Naive B cell (primary cell): ENCODE measurements at places on chromosomes 4 and X.

- DNase-seq, result no peak
Measured at GRCh38 chrX:31464306-31464915, 392.6 kb upstream of the FTHL17 start.

DNA sequence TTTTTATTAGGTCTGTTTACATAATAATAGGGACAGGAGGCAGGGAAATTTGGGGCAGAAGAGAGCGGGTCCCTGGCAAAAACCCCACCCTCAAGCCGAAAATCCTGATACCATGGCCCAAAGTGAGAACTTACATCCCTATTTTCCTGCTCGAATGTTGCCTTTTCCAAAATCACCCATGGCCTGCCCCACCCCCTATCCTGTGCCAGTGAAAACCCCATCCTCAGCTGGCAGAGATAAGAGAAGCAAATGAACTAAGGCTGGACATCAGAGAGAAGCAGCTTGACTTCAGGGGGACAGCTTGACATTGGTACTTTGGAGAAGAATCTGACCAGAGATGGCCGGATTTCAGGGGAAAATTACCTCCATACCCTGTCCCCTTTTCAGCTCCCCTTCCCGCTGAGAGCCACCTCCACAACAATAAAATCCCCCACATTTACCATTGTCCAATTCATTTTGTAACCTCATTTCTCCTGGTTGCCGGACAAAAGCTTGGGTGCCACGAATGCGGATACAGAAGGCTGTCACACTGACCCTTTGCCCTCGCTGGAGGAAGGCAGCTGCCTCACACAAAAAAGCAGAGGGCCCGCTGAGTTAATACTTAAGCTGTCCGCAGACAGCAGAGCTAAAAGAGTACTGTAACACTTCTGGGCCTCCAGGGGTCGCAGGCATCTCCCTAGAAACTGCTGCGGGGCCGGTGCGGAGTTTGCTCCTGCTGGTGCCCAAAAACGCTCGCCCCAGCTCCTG, 196.2 kb downstream of the SNCA start:
- no peak for DNase-seq

DNA sequence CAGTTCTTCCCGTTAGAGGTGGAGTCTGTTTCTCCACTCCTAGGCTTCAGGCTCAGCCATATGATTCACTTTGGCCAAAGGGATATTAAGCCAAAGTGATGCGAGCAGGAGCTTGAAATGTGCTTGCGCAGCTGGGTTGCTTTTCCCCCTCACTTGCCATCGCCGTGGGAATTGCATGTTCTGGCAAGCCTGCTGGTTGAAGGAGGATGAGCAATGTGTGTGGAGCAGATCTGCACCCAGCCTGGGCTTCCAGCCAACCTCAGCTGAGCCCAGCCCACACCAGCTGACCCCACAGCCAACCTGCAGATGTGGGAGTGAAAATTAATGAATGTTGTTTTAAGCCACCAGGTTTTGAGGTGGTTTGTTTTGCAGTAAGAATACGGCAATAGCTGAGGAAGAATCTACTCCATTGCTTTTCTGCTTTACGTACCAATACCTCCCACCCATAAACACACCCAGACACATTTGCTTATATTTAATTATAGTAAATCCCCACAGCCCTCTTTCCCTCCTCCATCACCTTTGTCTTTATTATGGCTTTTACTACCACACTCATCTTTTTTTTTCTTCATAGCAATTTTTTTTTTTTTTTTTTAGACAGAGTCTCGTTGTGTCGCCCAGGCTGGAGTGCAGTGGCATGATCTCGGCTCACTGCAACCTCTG, 132.8 kb upstream of the FUNDC1 start:
- DNase-seq, result no peak

DNA sequence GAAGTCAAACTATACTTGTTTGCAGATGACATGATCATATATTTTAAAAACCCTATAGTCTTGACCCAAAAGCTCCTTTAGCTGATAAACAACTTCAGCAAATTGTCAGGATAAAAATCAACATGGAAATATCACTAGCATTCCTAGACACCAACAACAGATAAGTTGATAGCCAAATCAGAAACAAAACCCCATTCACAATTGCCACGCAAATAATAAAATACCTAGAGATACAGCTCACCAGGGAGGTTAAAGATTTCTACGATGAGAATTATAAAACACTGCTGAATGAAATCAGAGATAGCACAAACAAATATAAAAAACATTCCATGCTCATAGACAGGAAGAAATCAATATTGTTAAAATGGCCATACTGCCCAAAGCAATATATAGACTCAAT, 605.0 kb upstream of the GRIA3 start:
- no peak for DNase-seq

- no peak for DNase-seq
Measured at GRCh38 chrX:17842769-17843525, 18.2 kb downstream of the RAI2 start.

- no peak for DNase-seq
Measured at GRCh38 chr4:18961266-18961665, 939.7 kb upstream of the LCORL start.

DNA sequence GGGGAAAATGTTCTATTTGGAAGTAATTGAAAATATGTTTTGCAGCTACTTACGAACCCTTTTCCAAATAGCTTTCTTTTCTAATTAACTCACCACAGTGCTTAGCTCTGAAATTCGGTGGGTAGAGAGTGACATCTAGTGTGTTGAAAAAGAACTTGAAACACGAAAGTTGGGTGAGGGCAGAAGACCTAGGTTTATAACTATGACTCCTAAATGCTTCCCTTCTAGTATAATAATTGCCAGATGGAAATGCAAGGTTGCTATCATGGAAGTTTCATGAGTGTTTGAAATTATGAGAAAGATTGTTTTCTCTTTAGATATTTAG, 77.3 kb upstream of the NOCT start:
- DNase-seq, result no peak

GRCh38 chr4:98470366-98470765, 188.0 kb downstream of the TSPAN5 start:
- DNase-seq, result no peak

- DNase-seq, result peak; percentile 36
Measured at GRCh38 chr4:39357002-39357401, 9.2 kb downstream of the RFC1 start.

DNA sequence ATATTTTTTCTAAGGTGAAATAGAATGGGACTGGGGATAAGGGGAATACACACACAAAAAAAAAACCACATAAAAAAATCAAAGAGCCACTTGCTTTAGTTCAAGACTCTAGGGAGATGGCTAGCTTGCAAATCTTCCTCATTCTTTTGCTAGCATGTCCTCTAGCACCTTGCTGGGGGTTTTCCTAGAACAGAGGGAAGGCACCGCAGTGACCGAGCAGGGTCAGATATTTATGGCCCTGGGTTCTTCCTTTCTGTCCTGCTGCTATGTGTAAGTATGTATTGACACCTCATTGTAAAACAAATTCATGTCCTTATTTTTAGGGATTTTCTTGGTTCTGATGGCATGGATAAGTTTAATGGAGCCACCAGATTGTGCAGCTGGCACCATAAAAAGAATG, 81.2 kb downstream of the SHISA3 start:
- no peak for DNase-seq

DNA sequence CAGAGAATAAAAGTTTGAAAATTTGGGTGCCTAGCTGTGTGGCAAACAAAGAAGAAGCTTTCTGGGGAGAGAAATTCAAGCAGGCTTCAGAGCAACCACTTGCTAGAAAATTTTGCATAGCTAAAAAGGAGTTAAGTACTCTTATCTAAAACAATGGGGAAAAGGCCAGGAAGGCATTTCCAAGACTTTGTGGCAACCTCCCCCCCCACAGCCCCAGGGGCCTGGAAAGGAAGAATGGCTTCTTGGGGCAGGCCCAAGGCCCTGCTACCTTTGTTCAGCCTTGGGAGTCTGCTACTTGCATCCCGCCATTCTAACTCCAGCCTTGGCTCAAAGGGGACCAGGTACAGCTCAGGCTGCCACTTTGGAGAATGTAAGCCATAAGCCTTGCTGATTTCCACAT, 102.2 kb downstream of the PTCHD1 start:
- DNase-seq, result no peak

- DNase-seq, result no peak
Measured at GRCh38 chrX:46326161-46326560, 219.1 kb downstream of the ZNF674 start.

- DNase-seq, result peak; percentile 65
Measured at GRCh38 chrX:71128915-71129765, 10.7 kb downstream of the MED12 start.

DNA sequence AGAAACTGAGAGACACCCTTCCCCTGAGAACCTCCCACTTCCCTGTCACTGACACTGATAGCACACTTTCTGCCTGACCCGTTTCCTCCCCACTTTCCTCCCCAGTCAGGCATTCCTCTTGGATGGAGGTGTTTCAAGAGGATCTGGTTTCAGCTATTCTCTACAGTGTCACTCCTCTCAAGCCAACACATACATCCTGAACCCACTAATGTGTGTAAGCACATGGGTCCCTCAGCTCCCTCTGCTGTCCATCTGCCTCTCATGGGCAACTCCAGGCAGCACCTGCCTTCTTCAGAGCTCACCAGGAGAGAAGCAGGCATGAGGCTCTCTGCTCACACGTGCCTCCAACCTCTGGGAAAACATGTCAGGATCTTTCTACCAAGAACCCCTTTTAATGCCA, 207.6 kb downstream of the NAF1 start:
- DNase-seq, result no peak

DNA sequence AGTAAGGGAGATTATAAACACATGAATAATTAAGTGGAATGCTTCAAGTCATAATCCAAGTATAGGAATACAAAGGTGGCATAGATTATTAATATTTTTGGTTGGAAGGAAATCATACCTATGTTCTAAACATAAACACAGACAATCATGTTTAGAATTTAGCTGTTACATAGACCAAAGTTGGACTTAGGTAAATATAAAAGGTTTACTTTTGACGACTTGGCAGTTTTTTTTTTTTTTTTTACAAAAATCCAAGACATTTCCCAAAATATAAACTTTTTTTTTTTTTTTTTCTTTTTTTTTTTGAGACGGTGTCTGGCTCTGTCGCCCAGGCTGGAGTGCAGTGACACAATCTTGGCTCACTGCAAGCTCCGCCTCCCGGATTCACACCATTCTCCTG, 3.5 kb upstream of the N4BP2 start:
- DNase-seq, result no peak

DNA sequence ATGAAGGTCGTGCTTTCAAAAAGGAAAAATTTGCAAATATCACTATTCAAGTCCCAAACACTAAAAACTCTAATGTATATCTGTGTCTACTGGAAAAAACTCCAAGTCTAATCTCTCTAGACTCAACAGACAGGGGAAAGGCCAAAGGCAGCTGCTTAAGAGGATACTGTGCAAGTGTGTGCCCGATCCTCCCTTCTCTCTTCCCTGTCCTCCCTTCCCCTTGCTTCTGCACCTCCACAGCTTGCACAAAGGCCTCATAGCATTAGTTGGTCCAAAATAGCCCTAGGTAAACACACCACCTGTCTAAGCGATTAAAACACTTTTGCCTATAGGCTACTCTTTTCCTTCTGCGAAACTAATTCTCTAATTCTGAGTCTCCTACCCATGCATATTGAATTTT, 10.6 kb downstream of the C4orf54 start:
- DNase-seq, result no peak

DNA sequence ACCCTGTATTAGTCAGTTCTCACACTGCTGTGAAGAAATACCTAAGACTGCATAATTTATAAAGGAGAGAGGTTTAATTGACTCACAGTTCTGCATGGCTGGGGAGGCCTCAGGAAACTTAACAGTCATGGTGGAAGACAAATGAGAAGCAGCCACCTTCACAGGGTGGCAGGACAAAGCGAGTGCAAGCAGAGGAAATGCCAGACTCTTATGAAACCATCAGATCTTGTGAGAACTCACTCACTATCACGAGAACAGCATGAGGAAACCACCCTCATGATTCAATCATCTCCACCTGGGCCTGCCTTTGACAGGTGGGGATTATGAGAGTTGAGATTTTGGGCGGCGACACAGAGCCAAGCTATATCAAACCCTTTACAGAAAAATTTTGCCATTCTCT, 722.4 kb downstream of the RAB28 start:
- DNase-seq, result no peak
